Stimulated activated CD8-positive, alpha-beta memory T cell treated with anti-CD3 and anti-CD28 coated beads, Interleukin-4, amount 100 ng/mL, for 1 hour (primary cell): ENCODE measurements at places on chromosomes 16 and 17.

GRCh38 chr17:19017804-19018599, 13.4 kb upstream of the FAM83G start:
- DNase-seq = no peak

DNA sequence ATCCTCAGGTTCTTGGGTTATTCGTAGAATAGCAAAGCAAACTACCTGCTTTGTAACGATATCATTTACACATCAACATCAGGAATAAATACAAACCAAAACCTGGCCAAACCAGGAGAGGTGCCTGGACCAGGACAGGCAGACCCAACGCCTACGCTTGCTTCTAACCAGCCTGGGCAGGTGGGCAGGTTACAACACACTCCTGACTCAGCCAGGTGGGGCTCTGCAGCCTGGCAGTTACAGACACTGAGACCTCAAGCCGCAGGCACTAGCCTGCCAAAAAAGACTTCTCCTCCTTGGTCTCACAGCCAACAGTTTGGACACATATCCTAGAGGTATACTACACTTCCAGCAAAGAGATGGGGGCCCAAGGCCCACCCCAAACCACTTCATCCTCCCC, 14.0 kb downstream of the ANKRD11 start:
- DNase-seq = no peak

DNA sequence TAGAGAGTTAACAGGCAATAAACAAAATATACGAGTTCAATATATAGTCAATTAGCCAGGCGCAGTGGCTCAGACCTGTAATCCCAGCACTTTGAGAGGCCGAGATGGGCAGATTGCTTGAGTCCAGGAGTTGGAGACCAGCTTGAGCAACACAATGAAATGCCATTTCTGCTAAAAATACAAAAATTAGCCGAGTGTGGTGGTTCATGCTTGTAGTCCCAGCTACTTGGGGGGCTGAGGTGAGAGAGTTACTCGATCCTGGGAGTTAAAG, 69.8 kb upstream of the TOB1 start:
- DNase-seq = no peak

GRCh38 chr17:10285896-10286295, 86.9 kb downstream of the MYH13 start:
- DNase-seq = no peak

- DNase-seq = no peak
Measured at GRCh38 chr17:3009411-3009920, 53.9 kb downstream of the OR1D5 start.

DNA sequence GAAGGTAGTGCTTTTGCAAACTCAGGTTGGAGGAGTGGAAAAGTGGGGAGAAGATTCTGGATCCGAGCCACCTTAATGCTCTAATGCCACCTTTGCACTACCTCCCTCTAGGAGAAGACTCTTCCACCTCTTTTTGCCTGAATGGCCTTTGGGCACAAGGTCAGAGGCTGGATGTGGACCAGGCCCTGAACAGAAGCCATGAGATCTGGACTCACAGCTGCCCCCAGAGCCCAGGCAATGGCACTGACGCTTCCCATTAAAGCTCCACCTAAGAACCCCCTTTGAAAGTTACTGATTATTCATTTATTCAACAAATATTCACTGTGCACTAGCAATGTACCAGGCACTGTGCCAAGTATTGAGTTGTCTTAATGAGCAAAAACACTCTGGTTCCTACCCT, 3.2 kb downstream of the SHBG start:
- DNase-seq = no peak

DNA sequence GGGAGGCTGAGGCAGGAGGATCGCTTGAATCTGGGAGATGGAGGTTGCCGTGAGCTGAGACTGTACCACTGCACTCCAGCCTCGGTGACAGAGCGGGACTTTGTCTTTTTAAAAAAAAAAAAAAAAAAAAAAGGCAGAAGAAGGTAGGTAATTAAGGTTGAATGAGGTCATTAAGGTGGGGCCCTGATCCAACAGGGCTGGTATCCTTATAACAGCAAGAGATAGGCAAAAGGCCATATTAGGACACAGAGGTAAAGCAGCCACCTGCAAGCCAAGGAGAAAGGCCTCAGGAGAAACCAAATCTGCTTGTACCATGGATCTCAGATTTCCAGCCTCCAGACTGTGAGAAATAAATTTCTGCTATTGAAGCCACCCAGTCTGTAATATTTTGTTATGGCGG, 60.3 kb downstream of the SPAG9 start:
- DNase-seq = no peak

GRCh38 chr16:73268366-73268993, 220.6 kb upstream of the ZFHX3 start:
- DNase-seq = no peak

GRCh38 chr16:59044616-59045015, 310.5 kb upstream of the GOT2 start:
- DNase-seq = no peak

DNA sequence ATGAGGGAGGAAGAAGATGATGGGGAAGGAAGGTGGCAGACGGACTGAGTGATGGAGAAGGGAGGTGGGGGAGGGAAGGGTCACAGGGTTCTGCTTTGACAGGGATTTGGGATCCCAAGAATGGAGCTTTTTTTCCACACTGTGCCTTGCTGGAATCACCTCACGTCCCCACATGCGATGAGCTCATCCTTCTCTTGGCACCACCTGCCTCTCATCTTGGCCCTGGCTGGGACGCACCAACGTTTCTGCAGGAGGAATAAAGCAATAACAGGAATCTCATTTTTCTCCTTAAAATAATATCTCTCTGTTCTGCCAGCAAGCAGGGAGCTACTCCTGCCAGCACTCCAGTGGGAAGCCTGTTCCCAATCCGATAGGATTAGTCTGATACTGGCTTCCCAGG, 47.8 kb downstream of the MEOX1 start:
- DNase-seq = no peak

DNA sequence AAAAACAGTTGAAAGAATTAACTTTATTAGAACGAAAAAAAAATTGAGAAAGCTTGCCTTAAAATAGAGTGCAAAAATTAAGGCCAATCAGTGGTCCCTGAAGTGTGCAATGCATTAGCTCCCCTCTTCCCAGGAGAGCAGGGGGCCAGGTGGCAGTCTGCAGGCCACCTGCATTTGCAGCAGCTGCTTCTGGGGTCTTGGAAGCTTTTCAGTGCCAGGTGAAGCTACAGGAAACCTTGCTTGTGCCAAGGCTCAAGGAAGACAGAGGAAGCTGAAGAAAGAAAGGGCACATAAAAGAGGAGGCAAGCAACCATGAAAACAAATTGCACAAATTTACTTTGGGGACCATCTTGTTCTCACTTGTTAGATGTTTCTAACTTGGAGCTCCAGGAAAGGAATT, 50.5 kb upstream of the MTMR4 start:
- no peak for DNase-seq

DNA sequence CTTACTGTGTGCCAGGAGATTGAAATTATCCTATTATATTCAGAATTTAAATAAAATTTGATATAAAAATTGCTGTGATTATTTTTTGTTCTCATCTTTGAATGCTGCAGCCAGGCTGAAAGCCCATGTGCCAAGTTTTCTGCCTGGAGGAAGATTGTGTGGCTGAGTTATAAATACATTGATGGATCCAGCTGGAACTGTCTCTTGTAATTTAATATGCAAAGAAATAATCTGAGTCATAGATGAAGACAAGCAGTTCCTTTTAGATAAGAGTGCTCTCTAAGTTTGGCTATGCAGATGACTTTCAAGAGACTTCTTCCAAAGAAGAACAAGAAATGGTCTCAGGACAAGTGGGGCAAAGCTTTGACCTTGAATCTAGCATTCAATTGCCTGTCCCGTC, 871.0 kb downstream of the CDH11 start:
- no peak for DNase-seq

DNA sequence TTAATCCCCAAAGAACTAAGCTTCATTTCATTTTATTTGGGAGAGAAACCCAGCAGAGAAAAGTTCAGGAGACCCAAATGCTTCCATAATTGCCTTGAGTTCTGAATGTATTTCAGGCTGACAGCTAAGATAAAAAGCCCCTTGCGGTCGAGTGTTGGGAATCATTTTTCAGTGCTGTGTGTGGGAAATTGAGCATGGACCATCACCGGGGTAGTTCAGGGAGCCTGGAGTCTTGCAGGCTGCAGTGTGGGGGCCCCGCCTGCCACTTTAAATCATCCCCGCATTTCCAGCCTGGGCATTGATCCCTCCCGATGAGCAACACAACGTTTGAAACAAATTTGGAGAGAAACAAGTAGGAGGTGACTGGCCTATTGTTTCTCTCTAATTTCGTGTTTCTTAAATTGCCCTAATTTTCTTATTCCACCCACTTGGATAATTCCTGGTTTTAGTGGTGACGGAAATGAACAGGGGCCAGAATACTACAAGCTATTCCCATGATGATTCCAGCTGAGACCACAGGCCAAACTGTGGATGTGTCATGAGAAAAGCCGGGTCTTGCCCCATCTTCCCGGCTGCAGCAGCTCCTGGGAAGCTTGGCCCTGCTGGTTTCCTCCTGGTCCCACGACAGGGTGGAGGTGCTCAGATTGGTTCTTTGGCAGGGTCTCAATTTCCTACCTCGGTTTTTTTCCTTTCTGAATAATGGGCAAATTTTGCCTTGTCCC, 75.1 kb downstream of the FOXL1 start:
- no peak for DNase-seq

- DNase-seq = no peak
Measured at GRCh38 chr16:79554912-79555311, 45.6 kb downstream of the MAF start.

GRCh38 chr17:32914181-32914580, 13.8 kb upstream of the TMEM98 start:
- DNase-seq = no peak

GRCh38 chr16:51337662-51338061, 186.6 kb upstream of the SALL1 start:
- DNase-seq = no peak

DNA sequence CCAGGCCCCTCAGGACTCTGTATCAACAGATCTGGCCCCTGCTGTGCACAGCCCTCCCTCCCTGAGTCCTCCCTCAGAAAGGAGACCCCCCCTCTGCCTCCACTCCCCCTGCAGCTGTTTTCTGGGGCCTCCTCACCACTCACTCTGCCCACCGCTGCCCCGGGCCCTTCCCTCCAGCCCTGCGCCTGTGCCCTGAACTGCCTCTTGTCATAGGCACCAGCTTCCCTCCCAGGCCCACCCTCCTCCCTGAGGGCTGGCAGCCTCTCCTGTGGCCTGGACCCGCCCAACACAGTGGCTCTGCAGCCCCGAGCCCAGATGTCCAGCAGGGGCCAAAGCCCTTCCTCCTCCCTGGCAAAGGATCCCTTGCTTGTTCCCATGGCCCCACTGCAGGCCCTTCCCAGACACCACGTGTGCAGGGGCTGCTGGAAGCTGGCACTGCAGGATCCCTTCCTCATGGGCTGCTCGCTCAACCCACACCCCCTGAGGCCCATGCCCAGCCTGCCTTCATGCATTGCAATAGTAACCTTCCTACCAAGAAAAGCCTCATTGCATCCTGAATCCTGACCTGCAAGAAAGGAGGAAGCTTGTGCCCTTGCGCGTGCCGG, 25.8 kb downstream of the GNPTG start:
- no peak for DNase-seq

DNA sequence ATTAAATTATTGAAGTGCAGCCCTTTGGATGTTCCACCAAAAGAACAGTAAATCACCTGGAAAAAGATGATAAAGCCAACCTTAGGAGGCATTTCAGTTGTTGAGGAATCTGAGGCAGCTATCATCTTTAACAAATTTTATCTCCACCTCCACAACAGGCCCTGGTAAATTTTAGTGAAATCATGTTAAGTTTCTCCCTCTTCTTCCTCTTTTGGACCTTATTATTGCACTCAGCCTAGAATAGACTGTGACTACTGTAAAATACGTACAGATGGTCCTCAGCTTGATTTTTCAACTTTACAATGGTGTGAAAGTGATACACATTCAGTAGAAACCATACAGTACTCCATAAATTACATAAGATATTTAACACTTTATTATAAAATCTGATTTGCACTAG, 90.3 kb downstream of the USP32 start:
- DNase-seq = no peak

- DNase-seq = no peak
Measured at GRCh38 chr16:50273382-50273690, 7.0 kb downstream of the ADCY7 start.

GRCh38 chr16:84597931-84598351, 19.9 kb downstream of the COTL1 start:
- no peak for DNase-seq

DNA sequence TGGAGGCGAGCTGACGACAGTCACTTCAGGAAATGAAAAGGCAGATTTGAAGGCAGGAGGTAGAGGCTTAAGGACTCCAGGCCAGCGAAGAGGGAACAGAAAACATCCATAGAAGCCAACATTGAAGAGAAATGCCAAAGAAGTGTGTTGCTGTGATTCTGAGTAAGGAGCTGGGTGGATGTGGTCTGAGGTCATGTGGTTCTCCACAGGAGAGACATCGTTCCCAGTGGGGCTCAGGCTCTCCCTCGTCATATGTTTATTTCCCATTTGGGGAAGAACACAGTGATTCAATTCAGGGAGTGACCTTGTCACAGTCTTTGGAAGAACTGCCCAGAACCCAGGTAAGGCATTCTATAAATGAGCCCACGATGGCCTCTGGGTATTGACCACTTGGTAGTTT, 6.6 kb upstream of the PMP22 start:
- no peak for DNase-seq

DNA sequence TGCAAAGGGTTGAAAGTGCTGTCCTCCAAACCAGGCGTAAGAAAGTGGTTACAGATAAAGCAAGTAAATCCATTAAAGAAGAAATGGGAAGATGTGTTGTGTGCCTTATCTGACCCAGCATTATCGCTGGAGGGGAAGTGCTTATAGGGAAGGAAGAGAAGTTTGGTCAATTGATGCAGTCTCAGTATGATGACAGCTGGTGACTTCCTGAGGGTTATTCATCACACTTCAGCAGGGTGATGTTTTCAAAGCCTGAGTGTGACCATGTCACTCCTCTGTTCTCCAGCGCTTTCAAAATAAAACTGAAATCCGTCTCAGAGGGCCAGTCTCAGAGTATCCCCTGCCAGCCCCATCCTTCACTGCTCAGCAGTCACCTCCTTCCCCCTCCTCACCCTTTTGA, 505.4 kb upstream of the RBFOX1 start:
- no peak for DNase-seq

- DNase-seq = no peak
Measured at GRCh38 chr17:67514998-67515397, 137.9 kb downstream of the PITPNC1 start.

GRCh38 chr17:79905832-79906231, 66.6 kb upstream of the CBX4 start:
- DNase-seq = no peak

DNA sequence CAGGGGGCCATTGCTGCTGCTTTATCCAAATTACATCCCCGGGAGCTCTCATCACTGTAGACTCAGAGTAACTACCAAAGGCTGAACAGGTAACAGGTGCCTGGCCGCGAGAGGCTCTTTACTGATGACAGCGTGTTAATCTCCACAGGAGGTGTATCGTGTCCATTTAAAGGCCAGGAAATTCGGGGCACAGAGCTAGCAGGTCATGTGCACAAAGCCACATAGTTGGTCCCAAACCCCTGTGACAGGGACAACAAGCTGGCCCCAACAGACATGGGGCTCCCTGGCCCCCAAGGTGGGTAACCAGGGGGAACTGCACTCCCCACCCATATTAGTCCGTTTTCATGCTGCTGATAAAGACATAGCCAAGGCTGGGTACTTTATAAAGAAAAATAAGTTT, 55.3 kb upstream of the RBFOX3 start:
- DNase-seq = no peak
